ENCODE measurements at places on chromosomes 13 and 19. TPM values are rescaled to one million over a fixed set of nuclear protein-coding genes. Genes with fewer than 3 reads are reported as not detected.

The KLC3 gene
- polyA plus RNA-seq = 7.6 TPM

The WDR87 gene
- polyA plus RNA-seq = not detected

DNA sequence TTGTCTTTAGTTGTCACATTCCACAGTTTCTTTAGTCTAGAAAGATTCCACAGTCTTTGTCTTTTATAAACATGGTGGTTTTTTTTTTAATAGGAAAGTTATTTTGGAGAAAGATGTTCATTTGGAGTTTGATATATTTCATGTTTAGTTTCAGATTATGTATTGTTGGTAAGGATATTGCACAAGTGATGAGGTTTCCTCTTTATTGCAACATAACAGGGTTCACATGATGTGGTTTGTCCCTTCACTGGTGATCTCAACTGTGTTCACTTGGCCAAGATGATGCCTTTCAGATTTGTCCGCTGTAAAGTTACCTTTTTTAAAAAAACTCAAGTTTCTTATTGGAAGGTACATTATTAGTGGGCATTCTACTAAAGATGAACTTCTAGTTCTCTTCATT is 3.2 kb downstream of the ZNF230 start:
- H3K36me3 ChIP-seq = peaks cover 16% of the 10 kb centered on the region
- no peak for DNase-seq
- peaks cover 10% of the 10 kb centered on the region for H3K4me1 ChIP-seq

GRCh38 chr19:33287927-33288326 is 14.4 kb downstream of the CEBPA start:
- H3K4me3 ChIP-seq = no peak overlapping the region
- H3K4me1 ChIP-seq = peaks cover 44% of the 10 kb centered on the region
- no peaks in the 10 kb centered on the region for H3K27me3 ChIP-seq
- peak overlapping the region; percentile 67 for H3K27ac ChIP-seq

DNA sequence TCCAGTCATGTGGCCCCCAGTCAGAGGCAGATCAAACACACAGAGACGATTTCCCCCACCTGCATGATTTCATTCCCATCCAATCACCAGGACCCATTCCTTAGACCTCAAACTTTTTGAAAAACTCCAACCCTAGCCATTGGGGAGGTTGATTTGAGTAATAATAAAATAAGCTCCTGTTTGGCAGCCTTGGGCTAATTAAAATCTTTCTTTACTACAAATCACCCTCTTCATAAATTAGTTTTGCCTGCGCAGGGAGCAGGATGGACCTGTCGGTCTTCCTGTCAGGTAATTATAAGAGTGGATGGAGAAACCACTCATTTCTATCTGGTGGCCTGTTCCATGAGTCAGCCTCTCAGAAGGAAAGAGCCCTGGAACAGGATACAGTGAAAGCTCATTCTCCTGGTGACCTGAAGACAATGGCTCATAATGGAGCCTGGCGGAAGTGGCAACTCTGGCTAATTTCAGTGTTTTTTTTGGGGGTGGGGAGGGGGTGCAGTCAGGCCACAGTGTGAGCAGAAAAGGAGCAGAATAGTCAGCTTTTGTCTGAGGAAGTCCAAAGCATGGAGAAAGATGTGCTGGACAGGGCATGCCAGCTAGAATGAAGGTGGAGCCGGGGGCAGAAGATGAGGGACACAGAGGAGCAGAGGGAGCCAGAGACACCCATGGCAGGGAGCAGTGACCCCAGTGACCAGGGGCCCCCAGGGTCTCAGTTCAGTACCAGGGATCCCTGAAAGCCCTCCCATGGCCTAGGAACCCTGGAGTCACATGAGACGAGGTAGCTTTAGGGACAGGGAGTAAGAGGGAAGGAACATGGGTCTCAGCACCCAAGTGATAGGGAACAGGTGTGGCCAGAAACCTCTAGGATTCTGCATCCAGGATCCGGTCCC is 31.8 kb upstream of the PSG9 start:
- H3K4me1 ChIP-seq = no peaks in the 10 kb centered on the region
- no peak for DNase-seq
- no peaks in the 10 kb centered on the region for H3K27me3 ChIP-seq
- H3K36me3 ChIP-seq = no peaks in the 10 kb centered on the region
- H3K27ac ChIP-seq = no peak overlapping the region

DNA sequence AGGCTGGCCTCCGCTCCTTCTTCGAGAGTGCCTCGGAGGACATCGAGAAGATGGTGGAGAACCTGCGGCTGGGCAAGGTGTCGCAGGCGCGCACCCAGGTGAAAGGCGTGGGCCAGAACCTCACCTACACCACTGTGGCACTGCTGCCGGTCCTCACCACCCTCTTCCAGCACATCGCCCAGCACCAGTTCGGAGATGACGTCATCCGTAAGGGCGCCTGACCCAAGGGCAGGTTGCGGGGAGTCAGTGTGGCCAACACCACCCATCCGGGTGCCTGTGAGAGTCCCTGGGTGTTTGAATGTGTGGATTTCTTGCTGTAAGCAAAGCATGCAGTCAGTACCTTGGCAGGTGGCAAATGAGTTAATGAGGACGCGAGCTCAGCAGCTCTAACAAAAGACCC is 78.8 kb downstream of the RYR1 start:
- H3K4me1 ChIP-seq = no peaks in the 10 kb centered on the region
- H3K27me3 ChIP-seq = no peaks in the 10 kb centered on the region
- no peak overlapping the region for H3K4me3 ChIP-seq
- H3K36me3 ChIP-seq = no peaks in the 10 kb centered on the region
- no peak for DNase-seq

Measured in hepatocyte (in vitro differentiated cells).